NCI-H1417 (cell line): ENCODE measurements at places on chromosomes 3 and 15.

DNA sequence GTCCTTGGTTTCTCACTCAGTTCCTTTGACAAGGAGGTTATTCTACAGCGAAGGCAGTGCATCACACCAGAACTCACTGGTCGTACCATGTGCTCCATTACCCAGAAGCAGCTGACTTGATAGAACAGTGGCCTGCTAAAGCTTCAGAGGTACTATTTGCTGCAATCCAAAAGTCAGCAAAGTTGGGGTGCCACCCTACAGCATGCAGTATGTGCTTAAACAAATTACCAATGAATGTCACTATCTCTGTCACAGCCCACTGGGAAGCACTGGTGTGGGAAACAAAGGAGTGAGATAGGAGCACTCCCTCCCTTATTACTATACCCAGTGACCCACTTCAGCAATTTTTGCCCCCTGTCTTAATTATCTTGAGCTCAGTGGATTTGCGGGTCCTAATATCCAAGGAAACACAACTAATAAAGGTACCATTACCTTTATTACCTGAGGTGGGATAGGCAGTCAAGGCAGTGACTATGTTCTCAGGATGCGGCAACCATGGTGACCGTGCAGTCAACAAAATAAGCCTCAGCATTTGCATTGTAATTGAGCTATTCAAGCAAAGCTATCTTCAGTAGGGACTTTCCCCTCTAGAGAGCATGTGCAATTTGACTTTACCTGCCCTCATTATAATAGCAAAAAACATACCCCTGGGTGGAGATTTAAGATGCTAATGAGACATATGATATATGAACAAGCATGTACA lies 199.4 kb downstream of the OCA2 start:
- no peak for DNase-seq

DNA sequence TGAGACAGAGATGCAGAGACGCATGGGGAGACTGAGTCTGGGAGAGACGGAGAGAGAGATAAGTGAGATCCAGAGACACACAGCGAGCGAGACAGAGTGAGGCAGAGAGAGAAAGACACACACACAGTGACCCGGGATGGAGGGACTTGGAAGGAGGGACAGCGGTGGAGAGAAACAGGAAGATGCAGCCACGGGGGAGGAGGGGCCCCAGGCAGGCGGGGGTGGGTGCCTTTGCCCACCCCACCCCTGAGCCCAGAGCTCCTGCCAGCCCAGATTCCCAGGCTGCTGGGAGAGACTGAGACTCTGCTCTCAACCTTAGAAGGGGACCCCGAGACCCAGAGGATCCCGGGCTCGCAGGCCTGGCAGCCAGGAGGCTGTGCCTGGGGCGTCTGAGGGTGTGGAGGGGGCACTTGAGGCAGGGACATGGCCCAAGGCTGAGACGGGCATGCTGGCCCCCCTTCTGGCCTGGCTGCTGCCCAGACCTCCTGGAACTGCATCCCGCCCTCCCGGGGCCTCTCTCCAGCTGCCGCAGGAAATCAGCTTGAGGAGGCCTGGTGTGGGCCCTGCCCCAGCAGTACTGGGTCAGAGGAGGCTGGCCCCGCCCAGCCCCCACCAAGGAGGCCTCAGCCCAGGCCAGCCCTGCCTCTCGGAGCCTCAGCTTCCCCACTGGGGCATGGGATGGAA lies 18.1 kb downstream of the H1-8 start:
- DNase-seq: peak; percentile 42

- no peak for DNase-seq
Measured at GRCh38 chr3:11996480-11996879, 7.7 kb upstream of the SYN2 start.

DNA sequence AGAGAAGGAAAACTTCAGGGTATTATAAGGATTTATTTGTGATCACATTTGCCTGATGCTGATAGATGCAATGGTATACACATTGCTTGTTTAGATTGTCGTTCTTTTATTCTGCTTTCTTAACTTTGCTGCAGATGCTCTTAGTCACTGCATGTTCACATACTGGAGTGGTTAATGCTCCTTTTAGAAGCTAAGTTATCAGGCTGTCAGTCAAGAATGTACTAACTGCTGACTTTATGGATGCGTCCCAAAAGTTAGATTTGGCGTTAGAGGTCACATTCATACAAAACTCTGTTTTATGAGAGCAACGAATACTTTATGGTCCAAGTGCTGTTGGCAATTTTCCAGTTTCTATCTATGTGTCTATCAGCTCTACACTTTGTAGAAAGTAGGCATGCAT lies 160.7 kb downstream of the BBX start:
- no peak for DNase-seq

DNA sequence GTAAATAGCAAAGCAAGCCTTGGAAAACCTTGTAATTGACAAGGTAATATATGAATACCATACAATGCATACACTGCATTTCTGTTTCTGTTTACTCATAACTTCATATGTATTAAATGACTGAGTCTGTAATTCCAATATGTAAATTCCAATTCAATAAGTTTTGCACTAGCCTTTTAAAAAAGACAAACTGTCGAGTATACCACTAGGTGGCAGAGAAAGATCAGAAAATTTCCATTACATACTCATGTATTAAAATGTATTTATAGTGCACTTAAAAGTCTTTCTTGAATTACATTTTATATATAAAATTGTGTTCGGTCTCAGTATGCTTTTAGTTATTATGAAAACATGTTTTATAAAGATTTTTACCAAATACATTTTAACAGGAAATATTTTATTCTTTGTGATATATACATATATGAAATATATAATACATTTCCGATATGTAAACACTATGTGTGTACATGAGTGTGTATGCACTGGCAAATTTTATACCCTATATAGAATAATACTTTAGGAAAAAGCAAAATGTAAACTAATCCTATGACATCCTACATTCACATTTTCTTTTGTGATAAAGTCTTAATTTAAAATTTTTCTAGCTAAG lies 216.8 kb downstream of the VGLL3 start:
- DNase-seq: peak; percentile 23

GRCh38 chr15:26442680-26443079 lies 330.2 kb downstream of the GABRB3 start:
- no peak for DNase-seq

GRCh38 chr3:111571907-111572460 lies 23.2 kb downstream of the ZBED2 start:
- no peak for DNase-seq

GRCh38 chr3:122100591-122101463 lies 45.7 kb downstream of the CD86 start:
- DNase-seq: peak; percentile 16

- peak; percentile 72 for DNase-seq
Measured at GRCh38 chr3:148727231-148727630, 29.5 kb downstream of the AGTR1 start.

GRCh38 chr3:160748231-160748630 lies 7.8 kb upstream of the PPM1L start:
- DNase-seq: no peak

DNA sequence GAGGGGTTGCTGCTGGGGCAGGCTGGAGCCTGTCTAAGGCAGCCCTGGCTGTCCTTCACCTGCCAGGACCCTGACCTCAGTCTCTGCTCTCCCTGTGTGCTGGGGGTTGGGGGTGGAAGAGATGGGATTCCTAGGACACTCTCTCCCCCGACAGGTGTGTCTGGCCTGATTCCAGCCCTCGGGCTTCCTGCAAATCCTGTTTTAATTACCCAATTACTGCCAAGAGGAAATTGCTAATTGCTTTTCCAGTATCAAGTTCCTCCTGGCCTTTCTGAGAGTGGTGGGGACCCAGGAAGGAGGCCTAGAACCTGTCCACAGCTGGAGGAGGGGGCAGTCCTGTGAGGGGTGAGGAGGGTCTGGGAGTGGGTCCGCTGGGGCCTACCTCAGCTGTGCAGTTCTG lies 15.8 kb downstream of the PLXNA1 start:
- DNase-seq: no peak

DNA sequence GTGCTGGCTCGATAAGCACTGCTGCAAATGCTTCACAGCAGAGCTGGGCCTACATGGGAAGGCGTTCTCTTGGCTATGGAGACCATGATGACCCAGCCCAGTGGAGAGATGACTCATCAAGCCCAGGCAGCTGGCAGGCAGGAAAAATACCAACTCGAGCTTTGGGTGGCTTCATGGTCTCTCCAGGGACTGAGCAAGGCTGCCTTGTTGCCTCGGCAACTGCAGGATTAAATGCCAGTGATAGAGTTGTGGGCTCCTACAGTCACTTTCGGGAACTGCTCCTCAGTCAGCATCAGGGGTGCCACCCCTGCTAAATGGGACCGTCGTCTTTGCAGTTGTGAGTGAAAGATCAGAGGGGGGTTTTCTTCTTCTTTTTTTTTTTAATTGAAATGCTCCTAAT lies 54.6 kb upstream of the MYZAP start:
- no peak for DNase-seq

- no peak for DNase-seq
Measured at GRCh38 chr15:83871808-83872559, 218.1 kb downstream of the ADAMTSL3 start.
